B cell (primary cell): ENCODE measurements at places on chromosomes 7 and 10.
A peak's percentile ranks its signal among the peaks of the same experiment; 100 is the strongest.

DNA sequence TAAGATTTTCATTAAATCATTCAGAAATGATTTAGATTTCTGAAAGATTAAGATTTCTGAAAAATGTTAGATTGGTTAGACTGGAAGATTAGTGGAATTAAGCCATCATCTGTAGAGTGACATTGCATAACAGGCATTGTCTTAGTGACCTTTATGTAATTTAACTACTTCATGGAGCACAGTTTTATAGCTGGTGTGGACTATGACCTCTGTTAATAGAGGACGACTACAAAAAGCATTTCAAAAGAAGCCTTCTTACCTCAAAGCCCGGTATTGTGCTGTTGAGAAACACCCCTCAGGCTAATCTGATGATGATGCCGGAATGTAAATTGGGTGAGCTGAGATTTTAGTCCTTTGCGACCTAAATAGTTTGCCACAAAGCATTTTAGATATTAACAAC, 55.6 kb downstream of the GALNT11 start:
- H3K27me3 ChIP-seq = no peaks in the 10 kb centered on the region
- no peaks in the 10 kb centered on the region for H3K36me3 ChIP-seq
- H3K27ac ChIP-seq = no peak overlapping the region
- no peak for DNase-seq
- peaks cover 7% of the 10 kb centered on the region for H3K4me1 ChIP-seq

GRCh38 chr7:4689151-4689550, 7.1 kb downstream of the FOXK1 start:
- DNase-seq = no peak
- H3K4me1 ChIP-seq = peaks cover 24% of the 10 kb centered on the region
- no peaks in the 10 kb centered on the region for H3K27me3 ChIP-seq
- H3K36me3 ChIP-seq = no peaks in the 10 kb centered on the region

DNA sequence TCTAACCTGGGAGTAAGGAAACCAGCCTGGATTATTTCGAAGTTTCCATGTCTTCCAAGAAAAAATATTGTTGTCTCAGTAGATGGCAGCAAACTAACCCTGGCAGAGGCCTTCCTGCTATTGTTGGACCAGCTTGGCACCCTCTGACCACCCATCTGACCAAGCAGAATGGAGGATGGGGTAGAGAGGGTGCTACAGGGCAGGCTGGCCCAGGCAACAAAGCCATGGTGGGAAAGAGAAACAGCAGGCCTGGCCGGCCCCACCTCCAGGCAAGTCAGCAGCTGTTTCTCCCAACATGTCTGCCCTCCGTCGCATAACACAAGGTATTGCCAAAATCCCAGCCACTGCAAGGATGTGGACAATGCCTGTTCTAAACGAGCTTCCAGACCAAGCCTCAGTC, 95.0 kb downstream of the FAM53B start:
- no peaks in the 10 kb centered on the region for H3K27me3 ChIP-seq
- peaks cover 100% of the 10 kb centered on the region for H3K4me1 ChIP-seq
- H3K36me3 ChIP-seq = no peaks in the 10 kb centered on the region

- H3K27me3 ChIP-seq = no peaks in the 10 kb centered on the region
- peak overlapping the region; percentile 67 for H3K27ac ChIP-seq
- no peak for DNase-seq
- H3K4me3 ChIP-seq = no peak overlapping the region
Measured at GRCh38 chr7:77858278-77858677, 59.7 kb downstream of the PHTF2 start.

- no peak for DNase-seq
- H3K27ac ChIP-seq = no peak overlapping the region
- no peaks in the 10 kb centered on the region for H3K27me3 ChIP-seq
- no peak overlapping the region for H3K4me3 ChIP-seq
- H3K36me3 ChIP-seq = peaks cover 92% of the 10 kb centered on the region
Measured at GRCh38 chr7:2936891-2937580, 92.9 kb upstream of the GNA12 start.

- H3K4me3 ChIP-seq = no peak overlapping the region
- no peak overlapping the region for H3K27ac ChIP-seq
- H3K4me1 ChIP-seq = no peaks in the 10 kb centered on the region
- H3K36me3 ChIP-seq = no peaks in the 10 kb centered on the region
Measured at GRCh38 chr10:4283846-4284610, 499.0 kb upstream of the KLF6 start.

GRCh38 chr7:117186218-117187010, 136.4 kb downstream of the WNT2 start:
- no peaks in the 10 kb centered on the region for H3K4me1 ChIP-seq
- no peaks in the 10 kb centered on the region for H3K27me3 ChIP-seq
- no peak overlapping the region for H3K4me3 ChIP-seq
- no peak overlapping the region for H3K27ac ChIP-seq
- no peaks in the 10 kb centered on the region for H3K36me3 ChIP-seq

GRCh38 chr7:105902325-105902911, 26.0 kb upstream of the ATXN7L1 start:
- H3K27me3 ChIP-seq = no peaks in the 10 kb centered on the region
- no peak overlapping the region for H3K4me3 ChIP-seq
- no peaks in the 10 kb centered on the region for H3K4me1 ChIP-seq

GRCh38 chr10:20986049-20986448, 88.9 kb upstream of the NEBL start:
- no peak for DNase-seq
- no peaks in the 10 kb centered on the region for H3K4me1 ChIP-seq
- H3K4me3 ChIP-seq = no peak overlapping the region

DNA sequence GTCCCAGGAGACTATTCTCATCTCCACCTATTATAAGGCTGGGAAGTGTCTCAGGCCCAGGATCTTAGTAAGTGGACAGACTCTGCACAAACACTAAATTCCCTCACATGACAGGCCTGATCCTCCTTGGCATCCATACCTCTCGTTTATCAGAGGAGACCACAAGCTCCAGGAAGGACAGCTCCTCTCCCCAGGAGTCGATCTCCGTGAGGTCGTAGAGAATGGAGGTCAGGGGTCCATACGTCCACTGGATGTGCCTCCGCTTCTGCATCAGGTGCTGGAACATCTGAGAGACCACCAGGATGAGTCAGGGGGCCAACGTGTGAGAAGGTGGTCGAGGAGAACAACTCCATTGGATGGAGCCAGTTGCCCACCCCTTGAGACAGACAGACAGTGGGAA, 5.6 kb downstream of the TRPV5 start:
- H3K4me1 ChIP-seq = peaks cover 24% of the 10 kb centered on the region
- H3K27me3 ChIP-seq = no peaks in the 10 kb centered on the region
- no peaks in the 10 kb centered on the region for H3K36me3 ChIP-seq
- no peak for DNase-seq

GRCh38 chr7:46393142-46393541, 472.1 kb upstream of the IGFBP3 start:
- H3K27me3 ChIP-seq = no peaks in the 10 kb centered on the region
- DNase-seq = no peak
- no peak overlapping the region for H3K27ac ChIP-seq
- no peaks in the 10 kb centered on the region for H3K36me3 ChIP-seq
- no peaks in the 10 kb centered on the region for H3K4me1 ChIP-seq

GRCh38 chr10:70317943-70318318, 34.1 kb upstream of the NPFFR1 start:
- no peak overlapping the region for H3K27ac ChIP-seq
- peaks cover 27% of the 10 kb centered on the region for H3K4me1 ChIP-seq
- peaks cover 4% of the 10 kb centered on the region for H3K27me3 ChIP-seq
- H3K36me3 ChIP-seq = no peaks in the 10 kb centered on the region
- DNase-seq = peak; percentile 35

DNA sequence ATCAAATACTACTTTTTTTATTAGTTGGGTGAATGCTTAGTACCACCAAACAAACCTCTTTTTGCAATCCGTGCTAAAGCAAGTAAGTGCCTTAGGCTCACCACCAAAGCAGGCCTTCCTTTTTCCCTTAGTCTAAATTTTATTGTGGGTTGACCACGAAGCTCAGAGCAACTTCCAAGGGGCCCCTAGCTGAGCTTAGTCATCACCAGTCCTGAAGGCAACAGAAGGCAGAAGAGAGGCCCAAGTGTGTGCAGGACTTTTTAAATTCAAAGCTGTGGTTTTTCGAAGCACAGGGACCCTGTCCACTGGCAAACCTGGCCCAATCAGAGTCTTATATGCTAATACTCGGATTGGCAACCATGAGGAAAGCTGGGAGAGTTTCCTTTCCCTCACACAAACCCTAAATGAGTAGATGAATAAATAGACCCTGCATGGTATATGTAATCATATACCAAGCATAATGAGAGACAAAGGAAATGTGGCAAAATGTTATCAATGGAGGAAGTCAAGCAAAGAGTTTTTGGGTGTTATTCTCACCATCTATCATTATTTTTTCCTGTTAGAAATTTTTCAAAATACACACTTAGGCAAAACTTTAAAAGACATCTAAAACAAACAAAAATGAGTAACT, 453.2 kb upstream of the GALNT17 start:
- H3K27me3 ChIP-seq = no peaks in the 10 kb centered on the region
- no peaks in the 10 kb centered on the region for H3K36me3 ChIP-seq
- no peak overlapping the region for H3K4me3 ChIP-seq
- H3K27ac ChIP-seq = no peak overlapping the region
- DNase-seq = no peak
- peaks cover 3% of the 10 kb centered on the region for H3K4me1 ChIP-seq

DNA sequence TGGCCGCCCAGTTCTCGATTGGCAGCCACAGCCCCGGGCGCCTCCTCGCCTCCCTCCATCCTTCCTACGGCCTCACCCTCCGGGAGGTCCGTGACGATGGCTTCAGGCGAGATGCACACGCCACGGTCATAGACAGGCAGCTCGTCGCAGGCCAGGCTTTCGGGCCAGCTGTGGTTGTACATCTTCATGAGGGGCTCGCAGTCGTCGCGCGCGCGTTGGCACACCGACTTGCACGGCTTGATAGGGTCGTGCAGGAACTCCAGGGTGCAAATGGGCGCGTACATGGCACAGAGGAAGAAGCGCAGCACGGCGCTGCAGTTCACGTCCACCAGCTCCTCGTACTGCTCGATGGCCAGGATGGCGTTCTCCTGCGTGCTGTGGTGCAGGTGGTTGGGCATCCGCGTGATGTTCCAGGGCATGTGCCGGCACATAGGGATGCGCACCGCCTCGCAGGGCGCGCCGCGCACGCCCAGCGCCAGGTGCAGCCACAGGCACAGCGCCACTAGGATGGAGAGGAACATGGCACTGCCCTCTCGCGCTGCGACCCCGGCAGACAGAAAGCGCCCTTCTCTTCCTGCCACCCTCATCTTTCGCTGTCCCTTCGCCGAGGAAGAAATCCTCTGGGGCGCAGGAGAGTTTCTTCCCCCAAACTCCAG, 472 bp downstream of the SFRP4 start:
- H3K4me3 ChIP-seq = peak overlapping the region; percentile 11
- peak; percentile 21 for DNase-seq
- H3K27me3 ChIP-seq = peaks cover 31% of the 10 kb centered on the region
- peaks cover 24% of the 10 kb centered on the region for H3K4me1 ChIP-seq

DNA sequence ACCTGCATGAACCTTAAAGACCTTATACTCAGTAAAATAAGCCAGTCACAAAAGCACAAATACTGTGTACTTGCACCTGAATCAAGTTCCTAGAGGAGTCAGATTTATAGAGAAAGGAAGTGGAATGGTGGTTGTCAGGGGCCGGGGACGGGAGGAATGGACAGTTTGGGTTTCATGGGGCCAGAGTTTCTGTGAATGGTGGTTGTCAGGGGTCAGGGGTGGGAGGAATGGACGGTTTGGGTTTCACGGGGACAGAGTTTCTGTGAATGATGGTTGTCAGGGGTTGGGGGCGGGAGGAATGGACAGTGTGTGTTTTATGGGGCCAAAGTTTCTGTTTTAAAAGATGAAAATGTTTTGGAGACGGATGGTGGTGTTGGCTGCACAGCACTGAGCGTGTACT, 260.0 kb upstream of the MKI67 start:
- no peak overlapping the region for H3K4me3 ChIP-seq
- no peak overlapping the region for H3K27ac ChIP-seq
- H3K27me3 ChIP-seq = no peaks in the 10 kb centered on the region
- no peak for DNase-seq
- no peaks in the 10 kb centered on the region for H3K4me1 ChIP-seq

- H3K27ac ChIP-seq = no peak overlapping the region
- H3K4me3 ChIP-seq = no peak overlapping the region
- H3K27me3 ChIP-seq = no peaks in the 10 kb centered on the region
- no peaks in the 10 kb centered on the region for H3K36me3 ChIP-seq
Measured at GRCh38 chr10:121323443-121323842, 274.8 kb downstream of the FGFR2 start.
